ENCODE measurements at places on chromosomes 11 and 22.

GRCh38 chr11:30432178-30432577 is 109.3 kb downstream of the ARL14EP start:
- no peak for DNase-seq

DNA sequence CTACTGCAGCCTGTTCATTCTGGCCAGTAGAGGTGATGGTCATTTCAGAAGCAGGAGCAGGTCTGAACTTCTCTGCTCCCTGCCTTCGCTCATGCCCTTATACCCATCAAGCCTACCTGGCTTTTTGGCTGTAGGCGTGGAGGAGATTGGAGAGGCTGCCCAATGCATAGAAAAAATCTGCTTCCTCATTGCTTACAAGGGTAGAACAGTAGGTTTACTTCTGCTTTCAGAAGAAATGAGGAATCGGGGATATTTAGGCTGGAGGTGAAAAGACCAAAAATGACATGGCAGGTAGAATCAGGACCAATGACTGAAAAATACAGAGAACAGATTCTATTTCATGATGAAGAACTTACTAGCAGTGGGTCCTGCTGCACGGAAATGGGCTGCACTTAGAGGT is 72.9 kb upstream of the YWHAH start:
- DNase-seq = no peak

DNA sequence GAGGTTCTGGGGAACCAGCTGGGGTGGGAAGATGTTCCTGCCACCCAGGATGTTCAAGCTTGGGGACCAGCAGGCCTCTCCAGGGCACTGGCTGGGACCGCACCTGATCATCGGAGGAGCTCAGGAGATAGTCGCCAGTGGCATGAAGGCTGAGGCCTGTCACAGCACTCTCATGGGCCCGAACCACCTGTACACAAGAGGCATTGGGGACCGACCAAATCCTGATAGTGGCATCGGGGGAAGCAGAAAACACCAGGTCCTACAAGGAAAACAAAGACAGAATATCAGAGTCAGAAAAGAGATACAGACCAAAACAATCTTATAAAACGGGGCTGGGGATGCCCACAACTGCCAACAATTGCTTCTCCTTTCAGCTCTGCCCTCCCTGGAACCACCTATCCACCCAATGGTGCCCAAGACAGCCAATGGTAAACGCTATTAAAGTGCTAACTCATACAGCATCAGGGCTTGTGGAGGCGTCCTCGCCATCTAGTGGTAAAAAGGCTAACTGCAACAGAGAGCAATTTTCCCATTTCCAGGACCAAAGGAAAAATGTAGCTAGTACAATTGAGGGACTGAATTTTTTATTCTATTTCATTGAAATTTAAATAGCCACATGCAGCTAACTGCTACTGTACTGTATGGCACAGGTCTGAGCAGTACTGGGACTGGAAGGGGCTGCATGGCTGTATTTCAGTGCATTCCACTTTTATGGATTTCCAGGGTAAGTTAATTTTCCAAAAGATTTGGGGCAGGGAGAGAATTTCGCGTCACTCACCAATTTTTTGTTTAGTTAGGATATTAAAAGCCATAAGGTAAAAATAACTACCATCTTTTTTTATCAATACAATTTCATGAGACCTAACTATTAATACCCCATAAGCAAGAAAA is 7.1 kb downstream of the PRPF19 start:
- DNase-seq = no peak

- DNase-seq = no peak
Observed at GRCh38 chr11:57251491-57252104, 14.5 kb upstream of the APLNR start.

DNA sequence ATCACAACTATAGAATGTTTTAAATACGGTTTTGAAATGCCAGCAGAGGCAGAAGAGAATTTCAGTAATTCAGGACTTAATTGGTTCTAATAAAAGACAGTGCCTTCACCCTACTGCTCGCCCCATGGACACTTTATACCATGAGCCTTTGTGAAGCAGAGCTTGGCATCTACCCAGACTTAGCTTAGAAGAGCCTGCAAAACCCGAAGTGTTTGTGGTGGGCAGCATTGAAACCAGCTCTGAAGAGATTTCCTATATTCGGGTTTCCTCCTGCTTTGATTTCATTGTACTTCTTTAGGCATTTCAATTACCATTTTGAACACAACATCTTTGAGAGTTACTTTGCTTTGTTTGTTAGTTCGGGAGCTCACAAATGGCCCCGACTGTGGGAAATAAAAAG is 185.1 kb upstream of the MTNR1B start:
- DNase-seq = no peak

Data from stimulated activated CD4-positive, alpha-beta T cell treated with anti-CD3 and anti-CD28 coated beads, Interleukin-1b, Interleukin-23, amount 100 ng/mL, for 4 hours (primary cell).